ENCODE measurements at places on chromosomes 11 and 22.

- DNase-seq = no peak
Observed at GRCh38 chr22:17890245-17890671, 116.0 kb upstream of the BID start.

- DNase-seq = no peak
Observed at GRCh38 chr11:94794287-94795168, 26.4 kb downstream of the AMOTL1 start.

DNA sequence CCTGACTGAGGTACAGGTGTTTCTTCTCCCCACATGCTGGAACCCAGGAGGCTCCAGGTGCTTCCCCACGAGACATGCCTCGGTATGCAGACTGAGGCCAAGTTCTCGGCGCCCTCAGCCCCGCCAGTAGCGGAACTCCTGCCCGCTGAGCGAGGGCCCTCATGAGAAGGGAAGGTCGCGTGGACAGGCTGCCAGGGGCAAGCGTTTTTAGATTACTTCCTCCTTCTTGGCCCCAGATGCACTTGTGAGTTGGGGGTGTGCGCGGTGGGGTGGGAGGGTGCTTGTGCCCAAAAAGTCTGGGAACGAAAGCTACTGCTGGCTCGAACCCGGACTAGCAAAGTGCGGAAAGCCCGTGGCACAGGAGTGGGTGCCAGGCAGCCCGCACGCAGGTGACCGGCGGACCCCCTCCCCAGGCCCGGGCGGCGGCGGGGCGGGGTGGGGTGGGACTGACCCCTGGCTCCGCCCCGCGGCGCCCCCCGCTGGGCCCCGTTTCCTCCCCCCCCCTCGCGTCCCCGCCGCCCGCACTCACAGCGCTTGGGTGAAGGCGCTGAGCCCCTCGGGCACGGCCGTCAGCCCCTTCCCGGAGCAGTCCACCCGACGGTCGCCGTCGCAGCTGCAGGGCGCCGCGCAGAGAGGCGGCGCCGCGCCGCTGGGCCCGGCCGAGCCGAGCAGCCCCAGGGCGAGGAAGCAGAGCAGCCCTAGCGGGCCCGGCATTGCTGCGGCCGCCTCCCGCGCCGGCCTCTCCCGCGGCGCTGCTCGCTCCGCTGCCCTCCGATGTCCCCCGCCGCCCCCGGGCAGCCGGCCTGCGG is 797 bp downstream of the LGR4 start:
- no peak for DNase-seq

- no peak for DNase-seq
Observed at GRCh38 chr11:100356035-100356434, 331.1 kb upstream of the ARHGAP42 start.

DNA sequence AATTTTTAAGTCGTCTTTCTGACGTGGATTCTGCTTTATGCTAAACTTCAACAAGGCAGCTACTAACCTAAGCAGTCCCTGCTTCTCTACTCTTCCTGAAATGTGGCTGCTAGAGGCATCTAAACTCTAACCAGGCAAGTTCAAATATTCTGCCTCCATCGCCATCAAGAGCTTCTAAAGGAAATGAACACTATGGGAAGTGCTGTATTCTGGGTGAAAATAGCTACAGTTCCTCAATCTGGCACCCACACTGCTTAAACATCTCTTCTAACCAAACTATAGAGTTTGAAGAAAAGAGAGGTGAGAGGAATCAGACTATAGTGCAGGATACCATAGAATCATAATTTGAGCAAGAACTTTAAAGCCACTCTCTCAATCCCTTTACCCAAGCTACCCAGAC is 6.3 kb downstream of the NRIP3 start:
- DNase-seq = no peak

- peak; percentile 59 for DNase-seq
Observed at GRCh38 chr11:127105593-127106541, 105.3 kb upstream of the KIRREL3 start.

DNA sequence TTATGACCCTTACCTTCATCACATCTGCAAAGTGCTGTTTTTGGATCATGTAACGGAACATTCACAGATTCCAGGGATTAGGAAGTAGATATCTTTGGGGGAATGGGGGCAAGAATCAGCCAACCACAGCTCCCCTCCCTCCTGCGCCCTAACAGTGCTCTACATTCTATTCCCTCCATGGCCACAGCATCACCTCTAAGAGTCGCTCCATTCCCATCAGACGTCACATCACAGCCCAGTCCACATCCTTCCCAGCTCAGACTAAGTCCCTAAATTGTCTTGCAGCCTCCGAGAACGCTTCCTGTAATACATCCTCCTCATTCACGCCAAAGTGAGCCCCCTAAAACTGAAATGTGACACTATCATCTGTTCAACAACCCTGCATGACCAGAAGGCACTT is 5.9 kb downstream of the SCGB1D1 start:
- no peak for DNase-seq

GRCh38 chr11:97754976-97755375 is 1265.8 kb upstream of the CNTN5 start:
- DNase-seq = no peak

DNA sequence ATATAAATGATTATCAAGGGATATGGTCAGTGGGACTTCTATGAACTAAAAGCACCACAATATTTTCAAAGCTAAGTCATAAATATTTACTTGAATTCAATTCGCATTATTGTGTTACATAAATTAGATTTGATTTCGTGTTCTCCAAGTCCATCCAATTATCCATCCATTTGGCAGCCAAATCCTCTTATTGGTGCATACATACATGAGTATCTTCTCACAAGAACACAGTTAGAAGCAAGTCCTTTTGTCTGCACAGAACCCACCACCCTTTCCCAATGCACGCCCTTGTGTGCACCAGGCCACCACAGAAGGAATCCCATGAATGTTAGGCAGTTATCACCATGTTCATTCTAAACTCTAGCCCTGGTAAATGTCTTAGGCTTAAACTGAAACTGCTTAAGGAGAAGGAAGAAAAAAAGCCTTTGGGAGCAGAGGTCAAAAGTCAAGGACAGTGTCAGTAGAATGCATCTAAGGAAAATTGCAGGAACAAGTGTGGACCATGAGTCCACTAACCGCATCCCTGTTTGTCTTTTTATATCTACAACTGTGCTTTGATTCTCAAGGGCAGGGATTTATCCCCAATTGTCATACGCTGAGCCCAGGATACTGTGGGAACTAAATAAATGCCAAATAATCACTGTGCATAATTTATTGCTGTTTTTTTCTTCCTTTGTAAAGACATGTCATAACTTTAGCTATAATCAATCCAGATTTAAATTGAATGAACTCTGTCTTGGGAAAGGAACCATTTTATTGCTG is 108.2 kb upstream of the DDI1 start:
- DNase-seq = no peak

- DNase-seq = no peak
Observed at GRCh38 chr11:93842461-93842860, 8.0 kb downstream of the VSTM5 start.

- no peak for DNase-seq
Observed at GRCh38 chr22:22709719-22710445, 65.5 kb downstream of the GGTLC2 start.

DNA sequence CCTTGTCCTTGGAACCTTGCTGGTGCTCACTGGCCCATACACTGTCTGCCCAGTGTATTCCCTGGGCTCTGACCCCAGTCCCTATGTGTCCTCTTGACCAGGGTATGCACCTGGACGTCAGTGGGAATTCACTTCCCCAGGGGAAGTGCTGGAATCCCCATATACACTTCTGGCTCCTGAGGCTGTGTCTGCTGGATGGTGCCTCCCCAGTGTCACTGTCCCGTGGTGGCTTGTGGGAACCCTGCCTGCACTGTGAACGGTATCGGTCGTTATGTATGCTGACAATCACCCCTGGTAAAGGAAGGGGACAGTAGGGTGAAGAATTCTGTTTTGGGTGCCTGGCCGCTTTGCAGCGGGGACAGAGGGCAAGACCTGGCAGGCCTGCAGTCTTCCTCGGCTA is 95.9 kb downstream of the RRM1 start:
- DNase-seq = no peak

GRCh38 chr11:65059959-65060824 is 1.8 kb upstream of the NAALADL1 start:
- no peak for DNase-seq

GRCh38 chr22:43345761-43346301 is 2.7 kb upstream of the SCUBE1 start:
- no peak for DNase-seq
